ENCODE measurements at places on chromosomes 11 and 22.

DNA sequence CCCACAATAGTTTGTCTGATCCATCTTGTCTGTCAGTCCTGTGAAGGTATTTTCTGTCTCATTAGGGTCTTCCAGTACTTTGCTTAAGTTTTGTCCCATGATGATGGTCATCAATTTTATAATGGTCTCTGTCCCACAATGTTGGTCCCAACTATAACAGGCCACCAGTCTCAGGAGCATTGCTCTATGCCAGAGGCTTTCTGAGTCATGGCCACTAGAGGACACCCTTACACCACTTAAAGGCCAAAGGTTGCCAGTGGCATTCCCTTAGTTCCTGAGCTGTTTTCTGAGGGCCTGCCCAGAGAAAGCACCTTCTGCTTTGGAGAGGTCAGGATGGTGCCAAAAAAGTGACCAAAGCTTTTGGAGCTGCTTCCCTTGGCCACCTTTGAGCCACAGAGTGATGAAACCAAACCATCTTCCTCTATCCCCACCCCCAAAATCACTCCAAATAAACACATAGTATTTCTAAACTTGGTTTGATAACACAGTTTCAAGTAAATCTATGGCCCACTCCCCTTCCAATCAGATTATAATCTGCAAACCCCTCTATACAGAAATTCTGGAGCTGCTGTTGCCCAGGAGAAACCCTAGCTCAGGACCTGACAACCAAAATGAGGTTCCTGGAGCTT, 19.3 kb downstream of the EIF3F start:
- no peak overlapping the region for H3K4me3 ChIP-seq
- H3K4me1 ChIP-seq, result peaks cover 8% of the 10 kb centered on the region
- H3K27ac ChIP-seq, result no peak overlapping the region
- peak; percentile 40 for DNase-seq
- H3K36me3 ChIP-seq, result no peaks in the 10 kb centered on the region

DNA sequence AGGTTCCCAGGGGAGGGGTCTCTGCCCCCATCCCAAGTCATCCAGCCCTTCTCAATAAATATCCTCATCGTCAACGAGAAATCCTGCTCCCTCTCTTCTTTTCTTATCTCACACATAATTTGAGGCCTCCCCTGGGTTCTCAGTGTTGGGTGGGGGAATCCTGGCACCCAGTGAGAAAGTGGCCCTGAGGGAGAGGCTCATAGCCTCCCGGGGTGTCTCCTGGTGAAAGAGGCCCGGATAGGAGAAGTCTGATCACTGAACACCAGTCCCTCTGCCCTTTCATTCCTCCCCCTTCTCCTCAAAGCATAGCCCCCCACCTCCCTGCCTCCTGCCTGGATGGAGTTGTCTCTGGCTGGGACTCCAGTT, 35.3 kb downstream of the IGLL5 start:
- no peak overlapping the region for H3K4me3 ChIP-seq
- H3K4me1 ChIP-seq, result peaks cover 18% of the 10 kb centered on the region
- H3K27me3 ChIP-seq, result peaks cover 4% of the 10 kb centered on the region
- no peaks in the 10 kb centered on the region for H3K36me3 ChIP-seq
- H3K27ac ChIP-seq, result no peak overlapping the region

- H3K4me1 ChIP-seq, result peaks cover 2% of the 10 kb centered on the region
- H3K4me3 ChIP-seq, result no peak overlapping the region
- peaks cover 2% of the 10 kb centered on the region for H3K36me3 ChIP-seq
- DNase-seq, result no peak
- peaks cover 59% of the 10 kb centered on the region for H3K27me3 ChIP-seq
- H3K27ac ChIP-seq, result peak overlapping the region; percentile 24
Observed at GRCh38 chr11:8087185-8087584, 6.2 kb downstream of the TUB start.

GRCh38 chr22:49966774-49967705, 6.5 kb downstream of the PIM3 start:
- H3K36me3 ChIP-seq, result no peaks in the 10 kb centered on the region
- H3K27me3 ChIP-seq, result no peaks in the 10 kb centered on the region
- peaks cover 29% of the 10 kb centered on the region for H3K4me1 ChIP-seq
- peak overlapping the region; percentile 98 for H3K27ac ChIP-seq
- peak overlapping the region; percentile 59 for H3K4me3 ChIP-seq

DNA sequence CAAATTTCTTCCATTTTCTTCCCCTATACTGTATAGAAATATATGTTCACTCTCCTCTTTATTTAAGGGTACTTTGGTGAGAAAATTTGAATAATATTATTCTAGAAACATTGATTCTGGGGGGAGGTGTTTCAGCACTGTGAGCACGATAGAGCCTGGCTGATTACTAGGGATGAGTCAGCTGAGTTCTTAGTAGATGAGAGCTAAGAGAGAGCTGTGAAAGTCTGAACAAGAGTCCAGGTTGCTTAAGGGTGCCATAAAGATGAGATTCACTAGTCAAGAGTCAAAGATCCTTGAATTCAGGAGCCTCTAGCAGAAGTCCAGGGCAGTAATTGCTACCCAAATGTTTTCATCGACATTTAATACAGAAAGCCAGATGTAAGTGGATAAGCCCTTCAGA, 756.6 kb upstream of the API5 start:
- H3K36me3 ChIP-seq, result no peaks in the 10 kb centered on the region
- no peak overlapping the region for H3K27ac ChIP-seq
- no peaks in the 10 kb centered on the region for H3K4me1 ChIP-seq
- H3K4me3 ChIP-seq, result no peak overlapping the region
- no peaks in the 10 kb centered on the region for H3K27me3 ChIP-seq
